ENCODE measurements at places on chromosomes 16 and 17. TPM values are rescaled to one million over a fixed set of nuclear protein-coding genes. Genes with fewer than 3 reads are reported as not detected.

Gene RAB40C
- polyA plus RNA-seq = 14.7 TPM

Gene GAS7
- 1.7 TPM for polyA plus RNA-seq

Gene HOXB9
- polyA plus RNA-seq = not detected

Gene KCNG4
- polyA plus RNA-seq = not detected

Gene GABARAP
- 1,138 TPM for polyA plus RNA-seq

Gene TMEM98
- not detected for polyA plus RNA-seq

Gene KRT9
- polyA plus RNA-seq = not detected

Gene FN3K
- not detected for polyA plus RNA-seq

Gene ECI1
- 65.1 TPM for polyA plus RNA-seq

Gene TCAP
- not detected for polyA plus RNA-seq
